ENCODE measurements at places on chromosomes 2 and 18.

DNA sequence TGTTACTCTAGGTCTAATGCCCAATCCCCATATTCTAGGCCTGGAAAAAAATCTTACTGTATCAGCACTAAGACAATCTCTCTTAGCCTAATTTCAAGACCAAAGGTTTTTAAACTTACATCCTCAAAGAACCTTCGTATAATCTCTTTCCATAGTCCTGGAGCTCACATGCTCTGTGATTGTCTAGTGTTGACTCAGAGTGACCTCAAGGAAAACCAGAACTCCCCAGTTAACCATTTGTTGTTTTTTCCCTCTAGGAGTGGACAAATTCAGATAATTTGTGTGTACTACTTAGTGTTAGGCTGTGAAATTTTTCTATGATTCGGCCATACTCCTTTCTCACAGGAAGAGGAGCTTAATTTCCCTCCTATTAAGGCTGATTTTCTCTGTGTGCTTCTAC is 536.1 kb downstream of the SLC4A3 start:
- DNase-seq, result no peak

DNA sequence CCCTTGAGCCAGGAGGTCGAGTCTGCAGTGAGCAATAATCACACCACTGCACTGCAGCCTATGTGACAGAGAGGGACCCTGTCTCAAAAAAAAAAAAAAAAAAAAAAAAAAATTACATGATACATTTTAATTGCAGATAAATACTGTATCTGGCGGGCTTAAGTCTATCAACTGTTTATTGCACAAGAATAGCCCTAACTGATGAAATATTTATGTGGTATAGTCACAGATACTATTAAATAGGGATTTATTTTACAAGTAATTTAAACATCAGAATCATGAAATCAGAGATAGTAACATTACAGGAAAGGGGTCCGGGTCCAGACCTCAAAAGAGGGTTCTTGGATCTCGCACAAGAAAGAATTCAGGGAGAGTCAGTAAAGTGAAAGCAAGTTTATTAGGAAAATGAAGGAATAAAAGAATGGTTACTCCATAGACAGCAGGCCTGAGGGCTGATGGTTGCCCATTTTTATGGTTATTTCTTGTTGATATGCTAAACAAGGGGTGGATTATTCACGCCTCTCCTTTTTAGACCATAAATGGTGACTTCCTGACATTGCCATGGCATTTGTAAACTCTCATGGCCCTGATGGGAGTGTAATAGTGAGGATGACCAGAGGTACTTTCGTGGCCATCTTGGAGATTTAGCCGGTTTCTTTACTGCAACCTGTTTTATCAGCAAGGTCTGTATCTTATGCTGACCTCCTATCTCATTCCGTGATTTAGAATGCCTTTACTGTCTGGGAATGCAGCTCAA is 166.6 kb downstream of the PMAIP1 start:
- no peak for DNase-seq

- DNase-seq, result no peak
These were observed 74.6 kb upstream of the RNF152 start for GRCh38 chr18:61967252-61967891.

GRCh38 chr2:156883804-156884203 is 373.7 kb upstream of the GALNT5 start:
- no peak for DNase-seq

DNA sequence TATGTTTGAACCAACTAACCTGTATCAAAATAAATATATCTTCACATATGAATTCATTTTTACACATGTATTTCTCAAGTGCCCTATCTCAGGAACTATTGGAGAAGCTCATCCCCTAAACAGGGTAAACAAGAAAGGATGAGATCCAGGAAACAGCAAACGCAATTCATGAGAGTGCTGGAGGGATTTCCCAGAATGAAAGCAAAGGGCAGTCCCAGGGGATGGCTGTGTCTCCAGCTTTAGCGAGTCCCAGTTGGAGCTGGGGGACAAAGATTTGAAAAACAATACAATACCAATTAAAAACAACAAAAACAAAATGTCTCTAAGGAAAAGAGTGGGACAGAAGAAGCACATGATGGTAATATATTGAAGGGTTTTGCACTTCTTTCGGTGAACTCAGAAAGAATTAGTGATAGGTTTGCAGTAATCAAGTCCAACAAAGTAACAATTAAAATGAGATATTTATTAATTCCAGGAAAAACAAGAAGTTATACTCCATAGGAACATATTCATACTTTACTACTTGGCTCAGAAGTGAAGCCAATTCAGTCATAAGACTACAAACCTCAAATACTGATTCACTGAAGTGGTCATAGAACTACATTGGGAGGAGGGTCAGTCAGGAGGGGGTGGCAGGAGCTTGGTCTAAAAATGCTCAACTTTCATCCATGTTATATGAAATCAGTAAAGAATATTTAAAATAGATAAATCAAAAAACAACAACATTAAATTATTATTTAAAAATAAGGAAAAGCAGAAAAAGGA is 73.1 kb upstream of the PDE1A start:
- DNase-seq, result no peak

All from dermis microvascular lymphatic vessel endothelial cell (primary cell).